ENCODE measurements at places on chromosomes 12 and 14.
A peak's percentile ranks its signal among the peaks of the same experiment; 100 is the strongest.

DNA sequence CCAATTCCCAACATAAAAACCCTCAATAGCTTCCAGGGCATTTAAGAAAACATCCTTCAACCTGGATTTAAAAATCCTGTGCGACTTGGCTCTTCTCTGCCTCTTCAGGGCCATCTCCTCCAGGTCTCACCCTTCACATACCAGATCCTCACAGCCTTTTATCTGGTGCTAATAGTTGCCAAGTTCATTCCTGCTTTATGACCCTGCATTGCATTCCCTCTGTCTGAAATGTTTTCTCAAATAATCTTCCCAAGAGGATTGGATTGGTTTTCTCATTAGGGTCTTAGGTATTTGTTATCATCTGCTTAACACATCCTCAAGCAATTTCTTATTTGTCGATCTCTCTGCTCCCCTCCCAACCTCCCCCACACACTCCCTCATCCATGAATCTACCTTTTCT is 832.0 kb downstream of the GALC start:
- DNase-seq = no peak

DNA sequence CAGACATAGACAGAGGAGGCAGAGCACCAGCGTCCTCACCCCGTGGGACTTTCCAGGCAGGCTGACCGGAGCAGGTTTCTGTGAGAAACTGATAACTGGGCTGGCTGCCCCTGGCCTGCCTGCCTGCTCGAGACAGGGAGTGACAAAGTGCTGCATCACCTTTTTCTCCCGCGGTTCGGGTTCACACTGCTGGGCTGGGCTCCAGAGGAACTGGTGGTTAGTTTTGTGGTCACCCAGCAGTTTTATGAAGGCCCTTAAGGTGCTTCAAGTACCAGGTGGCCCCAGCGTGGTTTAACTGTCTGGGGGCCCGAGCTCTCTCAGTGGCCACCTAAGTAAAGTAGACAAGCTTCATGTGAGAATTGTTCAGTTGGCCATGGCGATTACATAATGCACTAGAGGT is 1073.6 kb downstream of the BCL11B start:
- peak; percentile 25 for DNase-seq

DNA sequence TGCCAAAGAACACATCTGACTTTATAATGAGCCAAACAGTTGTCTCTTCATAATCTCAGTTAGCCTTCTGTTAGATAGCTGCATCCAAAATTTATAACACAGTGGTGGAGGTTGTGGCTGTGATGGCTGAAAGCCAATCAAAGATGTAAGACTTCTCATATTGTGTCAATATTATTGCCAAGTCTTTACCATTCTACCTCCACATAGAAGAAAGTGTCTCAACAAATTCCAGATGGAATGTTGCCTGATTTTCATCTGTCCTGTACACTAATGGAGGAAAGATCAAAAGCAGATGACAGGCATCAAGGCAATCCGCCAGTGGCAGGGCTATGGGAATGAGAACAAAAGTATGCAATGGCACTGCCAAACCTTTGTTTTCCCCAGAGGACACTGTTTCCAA is 813.1 kb upstream of the NOVA1 start:
- DNase-seq = no peak

DNA sequence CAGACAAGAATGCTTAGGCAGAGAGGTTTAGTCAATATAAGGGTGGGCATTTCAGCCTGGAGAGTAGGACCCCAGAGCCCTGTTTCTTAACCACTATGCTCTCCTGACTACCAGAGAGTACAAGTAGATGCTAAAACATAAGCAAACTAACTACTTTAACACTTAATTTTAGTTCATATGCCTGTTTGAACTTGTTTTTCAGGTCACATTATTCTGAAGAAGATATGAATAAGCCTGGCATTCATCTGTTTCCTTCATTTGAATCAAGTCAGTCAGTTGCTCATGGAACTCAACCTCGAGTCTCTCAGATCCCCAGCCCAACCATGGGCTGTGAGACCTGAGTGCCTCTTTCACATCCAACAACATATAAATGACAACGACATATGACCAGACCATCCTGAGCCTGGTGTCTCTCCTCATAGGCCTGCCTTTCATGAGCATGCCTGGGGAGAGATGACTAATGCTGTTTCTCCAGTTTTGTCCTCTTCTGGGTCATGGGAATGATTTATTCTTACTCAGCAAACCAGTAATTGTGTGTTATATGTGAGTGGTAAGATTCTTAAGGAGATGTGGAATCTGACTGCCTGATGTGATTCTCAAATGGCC is 251.1 kb upstream of the BTG1 start:
- DNase-seq = no peak

GRCh38 chr12:115785548-115785947 is 491.9 kb downstream of the MED13L start:
- DNase-seq = no peak

- DNase-seq = no peak
These were observed 175.4 kb downstream of the SLC25A21 start for GRCh38 chr14:36996857-36997590.

DNA sequence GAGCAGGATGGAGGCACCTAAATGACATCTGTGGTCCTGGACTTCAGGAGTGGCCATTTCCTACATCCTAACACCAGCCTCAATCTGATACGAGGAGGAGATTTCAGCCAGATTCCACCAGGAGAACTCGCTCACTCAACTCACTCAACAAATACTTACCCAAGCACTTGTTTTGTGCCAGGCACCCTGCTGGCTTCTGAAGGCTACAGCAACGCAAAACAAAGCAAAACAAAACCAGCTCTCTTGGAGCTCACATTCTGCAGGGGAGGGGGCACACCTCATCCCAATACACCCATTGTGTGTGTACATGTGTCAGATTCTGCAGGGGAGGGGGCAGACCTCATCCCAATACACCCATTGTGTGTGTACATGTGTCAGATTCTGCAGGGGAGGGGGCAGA is 144.8 kb downstream of the PIWIL1 start:
- DNase-seq = no peak

- DNase-seq = no peak
These were observed 32.2 kb downstream of the MIA2 start for GRCh38 chr14:39265806-39266524.

- no peak for DNase-seq
These were observed 21.0 kb upstream of the RNASE2 start for GRCh38 chr14:20934148-20934762.

GRCh38 chr14:23358553-23359166 is 6.0 kb upstream of the SLC22A17 start:
- DNase-seq = no peak

- DNase-seq = no peak
These were observed 58.5 kb upstream of the RMST start for GRCh38 chr12:97404093-97404492.

DNA sequence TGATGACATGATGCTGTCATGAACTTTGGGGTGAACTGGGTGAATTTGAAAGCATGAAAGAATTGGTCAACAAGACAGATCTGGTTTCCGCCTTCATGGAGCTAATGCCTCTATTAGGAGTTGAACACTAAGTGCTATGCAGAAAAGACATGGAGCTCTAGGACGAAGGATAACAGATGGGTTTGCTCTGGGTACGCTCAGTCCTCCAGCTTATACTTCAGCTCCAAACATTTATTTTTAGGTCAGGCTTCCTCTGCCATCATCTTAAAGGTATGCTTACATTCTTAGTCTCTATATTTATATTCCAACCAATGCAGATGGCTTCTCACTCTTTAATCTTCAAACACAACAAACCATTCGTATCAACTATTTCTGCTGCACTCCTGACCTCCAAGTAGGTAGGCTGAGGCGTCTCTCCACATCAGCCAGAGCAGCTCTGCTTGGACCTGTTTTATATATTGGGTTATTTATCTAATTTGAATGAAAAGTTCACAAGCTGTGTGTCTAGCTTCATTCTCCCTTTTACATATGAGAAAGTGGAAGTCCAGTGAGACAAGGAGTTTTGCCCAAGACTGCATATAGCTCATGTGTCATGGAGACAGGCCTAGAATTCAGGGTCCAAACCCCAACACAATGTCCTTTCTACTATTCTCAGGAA is 226.3 kb downstream of the SPTSSA start:
- DNase-seq = no peak

DNA sequence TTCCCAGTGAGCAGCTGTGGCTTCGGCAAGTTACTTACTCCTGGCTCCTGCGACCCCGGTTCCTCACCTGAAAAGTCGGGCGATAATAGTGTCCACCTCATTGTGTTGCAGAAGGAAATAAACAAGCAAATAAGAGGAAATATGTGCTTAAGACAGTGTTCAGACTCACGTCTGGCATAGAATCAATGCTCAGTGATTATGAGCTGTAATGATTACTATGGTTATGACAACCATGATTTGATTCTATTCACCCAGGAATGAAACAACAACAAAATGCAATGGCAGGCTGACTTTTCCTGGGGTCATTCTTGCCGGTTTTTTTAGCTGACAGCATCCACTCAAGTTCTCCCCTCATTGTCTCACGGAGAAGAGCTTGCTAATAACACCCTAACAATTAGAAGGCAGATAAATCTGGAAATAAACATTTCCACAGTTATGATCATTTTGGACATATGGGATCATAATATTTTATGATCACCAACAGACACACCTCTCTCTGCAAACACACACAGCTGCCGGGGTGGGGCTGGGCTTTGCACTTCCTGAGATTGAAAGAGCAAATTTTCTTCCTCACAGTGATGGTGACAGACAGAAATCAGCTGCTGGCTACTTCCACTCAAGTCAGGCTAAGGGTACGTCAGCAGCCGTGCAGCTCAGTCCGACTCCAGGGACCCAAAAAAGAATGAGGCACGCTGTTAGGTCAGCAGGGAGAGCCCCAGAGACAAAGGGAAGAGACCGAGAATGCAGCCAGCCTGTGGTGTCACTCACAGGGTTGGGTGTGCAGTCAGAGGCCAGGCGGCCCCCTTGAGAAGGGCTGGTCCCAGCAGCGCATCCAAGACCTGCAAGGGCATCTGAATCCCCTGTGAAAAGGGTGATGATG is 158.0 kb downstream of the RIMBP2 start:
- DNase-seq = no peak

- no peak for DNase-seq
These were observed 448.1 kb downstream of the BCAT1 start for GRCh38 chr12:24500831-24501230.

- no peak for DNase-seq
These were observed 3.6 kb upstream of the LGALS3 start for GRCh38 chr14:55125403-55125802.

DNA sequence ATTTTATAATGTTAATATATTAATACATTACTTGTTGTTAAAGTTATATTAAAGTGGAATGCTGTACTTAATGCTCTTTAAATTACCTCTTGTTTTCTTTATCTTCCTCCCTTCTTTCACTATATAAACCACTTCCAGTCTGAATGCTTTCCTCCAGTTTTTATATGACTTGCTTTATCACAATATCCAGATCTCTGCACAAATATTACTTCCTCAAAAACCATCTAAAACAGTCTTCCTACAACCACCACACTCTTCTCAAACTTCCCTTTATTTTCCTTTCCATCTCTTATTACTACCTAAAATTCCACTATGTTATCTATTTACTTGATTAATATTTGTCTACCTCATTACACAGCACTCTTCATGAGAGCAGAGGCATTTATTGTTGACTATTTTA is 956.6 kb downstream of the LRFN5 start:
- no peak for DNase-seq

DNA sequence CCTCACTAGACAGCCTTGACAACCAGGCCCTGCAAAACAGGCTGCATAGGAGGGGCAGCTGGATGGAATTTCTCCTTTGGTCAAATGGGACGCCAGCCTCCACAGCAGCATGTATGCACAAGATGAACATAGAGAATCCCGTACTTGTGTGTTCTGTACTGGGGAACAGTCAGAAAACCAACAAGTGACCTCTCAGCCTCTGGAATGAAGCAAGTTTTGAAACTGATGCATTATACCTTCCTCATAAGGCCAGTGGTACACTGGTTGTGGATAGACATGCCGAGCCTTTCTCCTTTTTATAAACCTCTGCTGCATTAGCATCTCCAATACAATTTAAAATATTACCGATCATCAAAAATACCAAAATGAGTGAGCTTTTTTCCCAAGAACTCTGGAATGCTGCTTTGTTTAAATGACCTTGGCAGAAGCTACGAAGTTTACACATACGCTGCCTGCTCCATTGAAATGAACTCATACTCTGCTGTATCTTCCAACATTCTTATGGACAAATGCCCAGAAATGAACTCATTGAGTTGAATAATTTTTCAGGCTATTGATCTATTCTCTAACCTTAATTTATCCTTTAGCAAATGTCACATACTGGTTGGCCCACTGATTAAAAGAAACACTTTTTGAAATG is 47.6 kb upstream of the FERMT2 start:
- no peak for DNase-seq

GRCh38 chr14:43786066-43786762 is 720.9 kb downstream of the FSCB start:
- DNase-seq = no peak

GRCh38 chr14:96039633-96040311 is 610 bp downstream of the C14orf132 start:
- no peak for DNase-seq

DNA sequence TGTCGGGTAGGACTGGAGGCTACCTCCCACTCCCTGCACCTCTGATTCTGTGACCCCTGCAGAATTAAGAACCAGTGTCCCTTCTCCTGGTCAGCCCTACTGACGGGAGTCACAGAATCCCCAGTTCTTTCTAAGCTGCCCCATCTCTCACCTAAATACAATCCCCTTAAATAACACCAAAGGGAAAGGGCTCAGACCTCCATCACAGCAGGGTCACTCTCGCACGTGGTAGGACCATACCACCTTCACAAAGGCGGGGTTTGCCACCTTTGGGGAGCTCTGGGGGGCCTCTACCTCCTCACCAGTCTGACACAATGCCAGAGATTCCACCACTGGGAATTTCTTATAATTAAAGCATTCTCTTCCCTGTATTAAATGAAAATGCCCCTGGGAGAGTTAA is 35.6 kb downstream of the DAD1 start:
- no peak for DNase-seq

GRCh38 chr14:100076133-100076532 is 10.9 kb downstream of the EVL start:
- no peak for DNase-seq

GRCh38 chr12:43812926-43813325 is 6.8 kb upstream of the TWF1 start:
- no peak for DNase-seq

DNA sequence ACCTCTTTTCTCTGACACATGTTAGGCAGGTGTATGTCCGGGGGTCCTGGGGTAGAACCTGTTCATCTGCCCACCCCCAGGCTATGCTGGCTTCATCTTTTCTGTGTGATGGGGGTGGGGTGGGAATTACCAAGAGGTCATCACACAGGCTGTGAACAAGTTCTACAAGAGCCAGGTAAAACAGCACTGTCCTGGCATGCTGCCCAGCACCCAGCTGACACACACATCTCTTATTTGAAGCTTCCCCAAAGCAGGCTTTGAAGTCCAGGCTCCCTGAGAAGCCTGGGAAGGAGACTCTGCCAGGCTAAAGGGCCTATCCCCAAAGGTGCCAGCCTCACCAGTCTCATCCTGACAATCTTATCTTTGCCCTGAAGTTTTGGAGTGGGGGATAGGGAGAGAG is 141.1 kb downstream of the ALG10 start:
- no peak for DNase-seq

GRCh38 chr14:28744126-28744525 is 22.5 kb upstream of the FOXG1 start:
- no peak for DNase-seq

GRCh38 chr12:72282721-72283120 is 10.6 kb downstream of the TRHDE start:
- DNase-seq = no peak
